ENCODE measurements at places on chromosomes 7 and 10.

GRCh38 chr10:99976886-99977665 lies 32.7 kb downstream of the DNMBP start:
- DNase-seq, result peak; percentile 93

GRCh38 chr10:122328676-122329075 lies 45.8 kb upstream of the PLEKHA1 start:
- DNase-seq, result no peak

GRCh38 chr7:130875265-130875741 lies 141.3 kb upstream of the KLF14 start:
- no peak for DNase-seq

DNA sequence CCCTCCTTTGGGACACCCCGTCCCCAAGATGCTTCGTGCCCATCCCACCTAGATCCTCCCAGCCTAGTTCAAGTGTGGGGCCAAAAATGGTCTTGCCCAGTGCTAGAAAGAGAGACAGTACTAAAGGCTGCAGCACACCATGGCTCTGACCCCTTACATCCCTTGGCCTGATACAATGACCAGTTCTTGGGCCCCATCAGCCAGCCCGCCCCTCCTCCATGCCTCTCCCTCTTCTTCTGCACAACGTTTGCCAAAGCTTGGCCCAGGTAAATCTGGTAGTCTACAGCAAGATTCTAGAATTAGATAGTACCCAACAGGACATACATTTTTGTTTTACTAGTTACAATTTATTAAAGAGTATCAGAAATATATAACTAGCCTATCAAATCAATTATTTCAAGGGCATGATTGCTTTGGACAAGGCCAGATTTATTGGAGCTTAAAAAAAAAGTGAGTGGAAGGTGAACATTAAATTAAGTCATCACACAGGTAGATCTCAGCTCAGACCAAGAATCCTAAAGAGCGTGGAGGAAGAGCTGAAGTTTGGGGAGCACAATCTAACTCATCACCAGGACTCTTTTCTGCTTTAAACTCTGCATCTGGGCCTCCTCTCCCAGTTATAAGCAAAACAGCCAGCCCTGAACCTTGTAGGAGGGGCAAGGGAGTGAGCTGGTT lies 69.8 kb downstream of the ZMIZ1 start:
- DNase-seq, result no peak

- DNase-seq, result no peak
These were observed 98.1 kb downstream of the ADD3 start for GRCh38 chr10:110105873-110106272.

Measured in amniotic stem cell (primary cell).